GM12892 (cell line): ENCODE measurements at places on chromosomes 1 and 21.

GRCh38 chr1:11558871-11559590 lies 80.1 kb downstream of the DISP3 start:
- no peak for DNase-seq

DNA sequence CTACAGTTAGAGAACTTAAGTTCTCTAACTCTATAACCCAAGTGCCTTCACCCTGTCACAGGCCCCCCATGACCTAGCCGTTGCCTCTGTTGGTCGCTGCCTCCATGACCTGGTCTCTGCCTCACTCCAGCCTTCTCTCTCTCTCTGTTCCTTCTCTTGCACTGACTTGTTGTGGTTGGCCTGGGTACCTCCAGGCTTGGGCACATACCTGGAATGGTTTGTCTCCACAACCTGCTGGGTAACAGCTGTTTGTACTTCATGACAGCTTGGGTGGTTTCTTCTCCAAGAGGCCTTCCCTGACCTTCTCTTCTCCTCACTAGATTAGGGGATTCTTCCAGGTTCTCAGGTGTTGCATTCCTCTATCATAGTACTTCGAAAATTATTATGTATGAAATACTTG lies 371.6 kb upstream of the USP24 start:
- DNase-seq, result no peak

- peak; percentile 47 for DNase-seq
These were observed 2.9 kb downstream of the CASQ1 start for GRCh38 chr1:160193091-160193819.

GRCh38 chr1:18811733-18812452 lies 47.6 kb downstream of the TAS1R2 start:
- DNase-seq, result no peak

GRCh38 chr1:60716472-60716871 lies 365.9 kb upstream of the NFIA start:
- DNase-seq, result no peak

DNA sequence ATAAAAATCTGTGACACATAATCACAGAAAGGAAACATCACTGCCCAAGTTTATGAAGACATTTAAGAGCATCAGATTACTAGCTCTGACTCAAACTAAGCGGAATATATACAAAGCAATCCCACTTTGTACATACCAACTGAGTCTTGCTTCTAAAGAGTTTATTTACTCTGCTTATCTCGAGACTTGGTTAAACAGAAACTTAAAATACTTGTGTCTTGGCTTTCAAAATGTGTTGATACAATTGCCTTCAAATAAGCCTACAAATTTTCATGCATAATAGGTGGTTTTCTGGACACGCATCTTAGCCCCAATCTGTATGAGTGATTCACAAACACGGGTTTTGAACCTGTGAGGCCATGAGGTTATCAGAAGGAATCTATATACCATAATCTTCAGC lies 21.0 kb downstream of the CD160 start:
- no peak for DNase-seq

- DNase-seq, result peak; percentile 32
These were observed 18.3 kb downstream of the PPT1 start for GRCh38 chr1:40078512-40079333.

DNA sequence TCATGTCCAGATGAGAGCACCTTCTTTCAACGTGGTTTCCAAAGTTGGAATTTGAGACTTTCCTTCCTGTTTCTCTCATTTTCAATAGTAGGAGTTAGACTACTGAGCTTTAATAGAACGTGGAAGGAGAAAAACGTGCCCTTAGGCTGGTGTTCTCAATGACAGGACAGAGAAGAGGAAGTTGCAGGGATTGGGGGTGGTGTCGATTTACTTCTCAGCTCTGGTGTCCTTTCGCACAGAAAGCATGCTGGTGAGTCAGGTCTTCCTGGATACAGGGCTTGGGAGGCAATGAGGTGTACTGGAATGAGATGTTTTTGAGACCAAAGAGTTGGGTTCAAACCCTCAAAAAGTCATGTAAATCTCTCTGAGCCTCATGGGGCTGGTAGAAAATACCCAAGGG lies 67.1 kb downstream of the HIVEP3 start:
- no peak for DNase-seq

DNA sequence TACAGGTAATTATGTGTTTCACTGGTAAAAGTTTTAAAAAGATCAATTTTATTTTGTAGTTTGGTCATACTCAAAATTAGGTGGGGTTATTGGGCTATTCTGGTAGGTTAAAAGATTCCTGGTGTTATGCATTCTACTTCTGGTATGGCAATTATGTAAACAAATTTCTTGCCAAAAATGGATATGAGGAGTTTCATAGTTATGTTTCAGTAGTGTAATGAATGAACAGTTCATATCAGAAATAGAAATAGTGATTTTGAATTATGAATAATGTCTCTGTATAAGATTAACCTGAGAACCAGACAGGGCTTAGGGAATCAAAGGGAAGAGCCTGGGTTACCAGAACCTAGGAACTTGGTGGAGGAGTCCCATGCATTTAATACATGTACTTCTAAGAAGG lies 15.9 kb downstream of the ATF6 start:
- no peak for DNase-seq

GRCh38 chr21:33132054-33132453 lies 62.1 kb downstream of the OLIG1 start:
- no peak for DNase-seq

- no peak for DNase-seq
These were observed 220.1 kb downstream of the SDCCAG8 start for GRCh38 chr1:243475966-243476365.

GRCh38 chr1:203378556-203379245 lies 27.8 kb upstream of the FMOD start:
- no peak for DNase-seq

GRCh38 chr1:174982971-174983689 lies 16.6 kb upstream of the CACYBP start:
- DNase-seq, result no peak

GRCh38 chr1:54577612-54578011 lies 29.6 kb downstream of the ACOT11 start:
- DNase-seq, result no peak

- no peak for DNase-seq
These were observed 135.3 kb downstream of the ADSS2 start for GRCh38 chr1:244316407-244316806.

DNA sequence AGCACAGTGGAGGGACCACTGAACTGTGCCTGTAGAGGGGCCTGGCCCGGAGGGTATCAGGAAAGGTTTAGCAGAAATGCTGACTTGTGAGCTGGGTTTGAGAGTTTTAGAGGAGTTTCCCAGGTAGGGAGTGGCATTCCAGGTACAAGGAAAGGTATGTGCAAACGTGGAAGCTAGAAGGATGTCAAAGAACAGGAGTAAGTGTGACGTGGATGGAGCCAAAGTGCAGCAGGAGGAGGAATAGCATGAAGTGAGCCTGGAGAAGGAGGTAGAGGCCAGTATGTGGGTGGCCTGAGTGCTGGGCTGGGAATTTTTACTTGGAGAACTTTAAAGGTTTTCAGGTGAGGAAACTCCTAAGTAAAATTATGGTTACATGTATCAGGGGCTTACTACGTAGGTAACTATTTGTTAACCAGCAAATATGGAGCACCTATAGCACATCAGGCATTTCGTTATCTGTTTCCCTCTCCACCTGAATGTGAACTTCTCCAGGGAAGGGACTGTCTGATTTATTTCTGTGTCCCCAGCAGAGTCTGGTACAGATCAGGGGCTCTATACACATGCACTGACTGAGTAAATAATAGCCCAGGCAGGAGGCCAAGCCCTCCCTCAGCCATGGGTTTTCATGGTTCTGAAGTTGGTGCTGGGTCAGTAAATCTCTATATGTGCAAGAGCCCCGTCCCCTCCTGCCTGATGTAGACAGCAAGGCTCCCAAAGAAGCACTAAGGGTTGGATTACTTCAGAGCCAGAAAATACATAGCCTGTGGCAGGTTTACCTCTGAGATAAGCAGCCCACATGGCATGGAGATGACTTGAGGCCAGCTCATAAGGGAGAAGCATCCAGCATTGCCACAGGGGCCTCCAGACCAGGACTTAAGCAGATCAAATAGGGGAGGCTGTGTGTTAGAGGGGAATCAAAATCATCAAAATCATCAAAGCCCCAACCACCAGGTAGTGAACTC lies 43.4 kb downstream of the CDCP2 start:
- DNase-seq, result no peak

DNA sequence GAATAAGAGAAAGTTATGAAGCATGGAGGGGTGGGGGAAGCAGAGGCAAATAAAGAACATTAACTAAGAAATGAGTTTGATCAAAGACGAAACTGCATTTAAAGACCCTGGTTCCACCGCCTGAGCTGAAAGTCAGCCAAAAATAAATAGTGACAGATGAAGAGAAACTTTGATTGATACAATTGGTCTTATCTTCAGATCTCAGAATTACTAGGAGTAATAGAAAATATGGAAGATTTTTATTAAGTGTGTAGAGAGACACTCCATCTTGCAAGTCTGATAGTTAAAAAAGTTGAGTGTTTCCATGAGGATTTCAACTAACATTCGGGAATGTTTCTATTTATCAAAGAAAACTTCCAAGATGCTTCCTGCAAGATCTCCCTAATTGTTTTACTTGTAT lies 418.2 kb upstream of the ADGRL2 start:
- no peak for DNase-seq

- no peak for DNase-seq
These were observed 11.1 kb downstream of the TMEM240 start for GRCh38 chr1:1529321-1529720.

GRCh38 chr1:59804301-59804700 lies 10.4 kb upstream of the HOOK1 start:
- DNase-seq, result no peak

DNA sequence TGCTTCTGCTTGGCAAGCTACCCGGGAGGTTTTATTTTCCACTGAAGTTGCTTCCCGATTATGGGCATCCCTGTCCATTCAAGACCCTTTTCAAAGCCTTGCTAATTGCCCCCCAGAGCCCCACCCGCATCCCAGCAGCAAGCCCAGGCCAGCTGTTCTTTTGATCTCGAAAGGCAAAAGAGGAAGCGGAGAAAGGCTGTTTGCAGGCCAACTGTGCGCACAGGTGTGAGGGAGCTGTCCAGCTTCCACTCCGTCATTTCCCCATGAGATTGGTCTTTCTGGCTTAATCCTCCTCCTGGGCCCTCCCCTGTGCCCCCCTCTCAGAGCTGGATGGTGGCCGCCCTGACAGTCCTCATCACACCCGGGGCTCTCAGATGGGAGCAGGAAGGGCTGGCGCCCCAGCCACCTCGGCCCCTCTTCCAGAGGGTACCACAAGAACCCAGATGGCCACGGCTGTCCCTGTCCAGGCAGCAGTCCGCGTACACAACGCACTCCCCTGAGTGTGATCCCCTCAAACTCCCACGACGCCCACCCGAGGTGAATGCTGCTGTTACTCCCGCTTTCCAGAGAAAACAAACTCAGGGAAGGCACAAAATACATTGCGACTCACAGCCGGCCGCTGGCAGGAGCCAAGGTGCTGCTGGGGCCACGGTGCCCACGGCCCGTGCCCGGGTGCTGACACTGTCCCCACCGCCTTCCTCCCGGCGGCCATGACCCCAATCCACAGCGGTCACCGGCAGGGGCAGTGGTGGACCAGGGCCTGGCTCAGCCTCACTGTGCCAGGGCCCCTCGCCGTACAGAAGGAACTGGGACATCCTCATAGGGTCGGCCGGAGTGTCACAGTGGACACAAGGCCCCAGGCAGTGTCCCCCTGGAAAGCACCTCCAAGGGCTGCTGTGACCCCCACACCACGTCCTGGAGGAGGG lies 121.9 kb downstream of the CRYAA start:
- DNase-seq, result no peak

- DNase-seq, result no peak
These were observed 27.2 kb upstream of the NFIA start for GRCh38 chr1:61055110-61055614.

DNA sequence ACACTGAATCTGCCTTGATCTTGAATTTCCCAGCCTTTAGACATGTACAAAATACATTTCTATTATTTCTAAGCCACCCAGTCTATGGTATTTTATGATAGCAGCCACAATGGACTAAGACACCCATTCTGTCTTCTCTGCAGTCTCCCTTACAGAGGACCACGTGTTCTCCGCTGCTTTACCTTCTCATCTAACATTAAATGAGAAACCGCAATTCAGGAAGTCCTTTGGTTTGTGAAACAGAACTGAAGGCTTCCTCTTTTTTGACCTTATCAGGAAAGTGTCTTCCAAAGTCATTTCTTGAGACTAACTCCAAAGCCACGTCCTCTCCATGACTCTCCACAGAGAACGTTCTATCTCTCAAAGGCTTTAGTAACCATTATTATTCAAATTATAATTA lies 560.1 kb downstream of the OMA1 start:
- DNase-seq, result no peak

GRCh38 chr21:42262831-42263231 lies 43.9 kb downstream of the ABCG1 start:
- DNase-seq, result no peak

DNA sequence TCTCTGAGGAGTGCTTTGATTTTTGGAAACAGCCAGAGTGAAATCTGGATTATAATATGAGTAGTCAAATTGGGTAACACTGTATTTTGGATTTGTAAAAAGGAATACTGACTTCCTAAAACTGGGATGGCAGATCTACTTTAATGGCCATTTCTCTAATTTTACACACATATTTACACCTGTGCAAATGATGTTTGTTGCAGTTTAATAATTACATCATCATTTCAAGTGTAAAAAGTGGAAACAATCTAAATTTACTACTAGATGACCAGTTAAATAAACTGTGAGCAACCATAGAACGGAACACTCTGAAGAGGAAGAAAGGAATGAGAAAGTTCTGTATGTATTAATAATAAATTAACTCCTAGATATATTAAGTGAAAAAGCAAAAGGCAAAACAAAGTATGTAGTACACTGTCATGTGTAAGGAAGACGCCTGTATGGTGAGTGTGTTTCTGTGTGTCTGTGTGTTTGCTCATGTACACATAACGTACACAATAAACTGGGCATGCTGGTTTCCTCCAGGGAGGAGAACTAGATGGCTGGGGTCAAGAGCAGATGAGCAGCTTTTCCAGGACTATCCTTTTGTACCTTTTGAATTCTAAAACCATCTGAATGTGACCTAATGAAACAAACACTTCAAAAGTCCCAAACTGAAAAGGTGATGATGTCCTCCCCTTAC lies 2.9 kb upstream of the RHEX start:
- no peak for DNase-seq

DNA sequence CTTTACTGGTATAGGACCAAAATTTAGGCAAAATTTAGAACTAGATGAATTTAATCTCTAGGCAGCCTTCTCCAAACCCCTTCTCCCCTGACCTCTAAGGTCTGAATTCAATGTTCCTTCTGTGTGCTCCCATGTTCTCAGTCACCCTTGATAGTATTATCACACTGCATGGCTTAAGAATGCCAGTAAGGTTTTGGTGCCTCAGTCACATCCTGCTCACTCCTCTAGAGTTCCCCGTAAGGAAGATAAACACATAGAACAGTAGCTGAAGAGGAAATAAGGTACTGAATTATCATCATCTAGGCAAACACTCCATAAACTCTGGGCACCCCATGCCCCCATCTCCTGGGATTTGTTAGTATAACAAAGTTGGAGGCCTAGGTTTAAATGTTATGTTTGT lies 18.2 kb downstream of the PRRX1 start:
- no peak for DNase-seq

- DNase-seq, result no peak
These were observed 27.5 kb downstream of the ATP8B2 start for GRCh38 chr1:154352581-154353459.

- DNase-seq, result no peak
These were observed 15.2 kb downstream of the F3 start for GRCh38 chr1:94526152-94526980.

- DNase-seq, result no peak
These were observed 33.6 kb upstream of the ADARB1 start for GRCh38 chr21:45040739-45041138.

- no peak for DNase-seq
These were observed 744 bp upstream of the WDR26 start for GRCh38 chr1:224435318-224435763.
